ENCODE measurements at places on chromosomes 7 and 10.

DNA sequence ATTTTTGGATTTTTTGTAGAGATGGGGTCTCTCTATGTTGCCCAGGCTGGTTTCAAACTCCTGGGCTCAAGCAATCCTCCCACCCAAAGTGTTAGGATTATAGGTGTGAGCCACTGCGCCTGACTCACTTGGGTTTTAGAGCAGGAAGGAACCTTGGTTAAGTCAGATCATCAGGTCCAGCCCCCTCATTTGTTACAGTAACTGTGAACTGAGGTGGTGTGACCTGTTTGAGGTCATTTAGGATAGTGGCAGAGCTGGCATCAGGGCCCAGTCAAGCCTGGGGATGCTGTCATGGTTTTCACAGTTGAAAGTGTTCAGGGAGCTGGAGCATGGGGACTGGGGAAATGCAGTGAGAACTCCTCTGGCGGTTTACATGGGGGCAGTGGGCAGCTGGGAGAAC, 159.6 kb downstream of the TAX1BP1 start:
- DNase-seq: peak; percentile 30

GRCh38 chr7:46900312-46901263, 681.3 kb downstream of the TNS3 start:
- no peak for DNase-seq

DNA sequence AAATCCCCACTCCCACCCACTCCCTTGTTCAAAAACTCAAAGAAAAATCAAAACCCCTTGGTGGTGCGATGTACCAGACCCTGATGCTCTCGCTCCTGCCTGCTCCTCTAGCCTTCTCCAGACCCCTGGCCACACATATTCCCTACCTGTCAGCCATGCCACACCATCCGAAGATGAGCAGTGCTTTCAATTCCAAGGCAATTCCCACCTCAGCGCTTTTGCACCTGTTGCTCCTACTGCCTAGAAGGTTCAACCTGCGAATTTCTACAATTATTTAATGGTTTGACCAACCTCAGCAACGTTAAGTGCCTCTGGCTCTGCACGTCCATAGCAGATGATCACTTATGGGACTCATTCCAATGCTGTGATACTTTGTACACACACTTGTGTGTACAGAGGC, 11.1 kb downstream of the SLC16A12 start:
- DNase-seq: no peak

DNA sequence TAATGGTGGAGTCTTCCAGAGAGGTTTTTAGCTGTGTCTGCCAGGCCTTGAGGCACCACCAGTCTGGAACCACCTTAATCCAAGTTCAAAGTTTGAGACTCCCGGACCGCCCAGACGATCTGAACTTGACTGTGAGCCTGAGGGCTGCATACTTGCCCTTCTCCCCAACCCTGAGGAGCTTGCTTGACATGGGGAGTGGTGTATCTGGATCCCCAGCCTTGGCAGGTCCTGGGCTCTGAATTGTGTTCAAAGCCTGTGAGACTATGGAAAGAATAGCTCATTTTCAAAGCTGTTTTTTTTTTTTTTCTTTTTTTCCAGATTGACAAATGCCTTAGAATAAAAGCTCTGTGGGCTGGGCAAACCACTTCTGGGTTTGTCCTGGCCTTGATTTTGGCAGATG, 22.3 kb upstream of the CAMK1D start:
- no peak for DNase-seq

GRCh38 chr7:92615861-92616260, 25.7 kb upstream of the FAM133B start:
- DNase-seq: no peak

GRCh38 chr7:55435466-55435865, 70.3 kb downstream of the LANCL2 start:
- DNase-seq: no peak

DNA sequence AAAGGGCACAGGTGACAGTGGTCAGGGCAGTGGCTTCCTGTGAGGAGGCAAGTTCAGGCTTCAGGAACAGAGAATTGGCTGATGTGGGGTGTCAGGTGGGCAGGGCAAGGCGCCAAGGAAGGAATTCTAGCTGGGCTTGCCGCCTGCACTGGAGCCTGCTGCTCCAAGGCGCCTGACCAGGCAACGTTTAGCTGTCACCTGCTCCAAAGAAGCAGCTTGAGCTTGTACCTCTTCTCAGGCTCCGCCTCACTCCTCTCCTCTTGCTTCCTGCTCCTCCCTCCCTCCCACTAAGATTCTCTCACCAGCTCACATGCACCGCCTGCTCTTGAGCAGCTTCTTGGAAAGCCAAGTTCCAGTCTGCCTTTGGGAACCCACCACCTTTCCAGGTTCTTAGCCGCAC, 187.4 kb upstream of the GRB10 start:
- DNase-seq: no peak

- no peak for DNase-seq
Measured at GRCh38 chr7:65554-65953, 126.8 kb upstream of the FAM20C start.

DNA sequence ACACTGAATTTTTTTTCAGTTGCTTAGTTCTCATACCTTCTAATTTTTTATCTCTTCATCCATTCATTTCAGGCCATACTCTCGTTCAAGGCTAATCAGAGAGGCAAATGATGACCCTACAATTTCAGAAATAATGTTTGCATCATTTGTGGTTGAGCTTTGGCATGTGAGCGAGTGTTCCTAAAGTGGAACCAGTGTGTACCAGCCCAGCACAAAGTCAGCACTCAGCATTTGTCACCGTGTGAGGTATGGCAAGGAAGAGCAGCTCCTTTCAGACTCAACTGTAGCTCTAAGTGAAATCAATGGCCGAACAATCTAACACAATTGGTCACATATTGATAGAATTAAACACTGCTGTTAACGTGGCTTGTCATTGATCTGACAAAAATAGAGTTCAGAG, 154.6 kb downstream of the POU6F2 start:
- no peak for DNase-seq

DNA sequence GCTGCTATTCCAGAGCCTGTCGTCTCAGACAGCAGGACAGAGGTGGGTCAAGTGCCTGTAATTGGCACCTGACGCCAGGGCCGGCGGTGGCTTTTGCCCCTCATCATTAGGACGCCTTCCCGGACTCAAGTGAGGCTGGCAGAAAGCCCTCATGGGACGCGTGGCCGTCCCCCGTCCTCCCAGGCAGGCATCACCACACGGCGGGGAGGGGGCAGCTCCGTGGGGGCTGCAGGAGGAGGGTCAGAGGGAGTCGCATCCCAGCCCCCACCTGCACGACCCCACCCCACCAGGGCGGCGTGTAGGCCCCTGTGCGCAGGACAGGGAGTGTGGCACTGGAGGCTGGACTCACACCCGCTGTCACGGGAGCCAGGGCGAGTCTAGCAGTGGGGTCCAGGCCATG, 16.3 kb downstream of the CFAP46 start:
- no peak for DNase-seq

GRCh38 chr7:34396437-34397064, 261.5 kb upstream of the NPSR1 start:
- DNase-seq: no peak

DNA sequence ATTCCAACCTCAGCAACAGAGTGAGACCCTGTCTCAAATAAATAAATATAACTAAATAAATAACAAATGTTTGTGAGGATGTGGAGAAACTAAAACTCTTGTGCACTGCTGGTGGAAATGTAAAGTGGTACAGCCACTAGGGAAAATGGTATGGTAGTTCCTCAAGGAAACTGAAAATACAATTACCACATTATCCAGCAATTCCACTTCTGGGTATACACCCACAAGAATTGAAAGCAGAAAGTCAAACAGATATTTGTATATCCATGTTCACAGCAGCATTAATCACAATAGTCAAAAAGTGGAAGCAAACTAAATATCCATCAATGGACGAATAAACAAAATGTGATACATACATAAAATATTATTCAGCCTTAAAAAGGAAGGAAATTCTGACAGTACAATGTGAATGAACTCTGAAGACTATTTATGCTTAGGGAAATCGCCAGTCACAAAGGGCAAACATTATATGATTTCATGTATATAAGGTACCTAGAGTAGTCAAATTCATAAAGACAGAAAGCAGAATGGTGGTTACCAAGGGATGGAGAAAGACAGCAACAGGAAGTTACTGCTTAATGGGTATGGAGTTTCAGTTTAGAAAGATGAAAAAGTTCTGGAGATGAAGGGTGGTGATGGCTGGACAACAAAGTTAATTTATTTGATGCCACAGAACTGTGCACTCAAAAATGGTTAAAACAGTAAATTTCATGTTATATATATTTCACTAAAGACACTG, 9.8 kb downstream of the ARHGAP12 start:
- no peak for DNase-seq

DNA sequence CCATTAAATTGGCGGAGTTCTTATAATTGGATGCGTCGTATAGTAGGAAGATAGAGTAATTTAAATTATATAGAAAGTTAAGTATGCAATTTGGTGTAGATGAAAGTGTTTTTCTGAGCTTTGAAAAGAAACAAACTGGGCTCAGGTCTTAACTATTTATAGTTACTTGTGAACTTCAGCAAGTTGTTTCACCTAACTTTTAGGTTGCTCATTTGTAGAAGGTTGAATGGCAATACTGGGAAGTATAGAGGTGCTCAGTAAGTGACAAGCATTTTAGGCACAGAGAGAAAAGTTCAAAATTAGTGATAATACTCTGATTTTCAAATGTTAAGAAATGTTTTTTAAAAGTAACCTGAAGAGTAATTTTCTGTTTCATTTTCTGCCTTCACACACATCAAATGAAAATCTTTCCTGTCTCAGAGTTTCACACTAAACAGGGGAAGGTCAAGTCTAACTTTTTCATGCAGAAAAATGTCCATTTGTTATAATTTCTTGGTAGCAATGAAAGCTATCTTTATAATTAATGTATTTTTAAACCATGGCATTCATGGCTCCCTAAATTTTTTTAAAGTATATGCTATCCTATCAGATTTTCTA, 146.5 kb downstream of the PHF14 start:
- DNase-seq: no peak

DNA sequence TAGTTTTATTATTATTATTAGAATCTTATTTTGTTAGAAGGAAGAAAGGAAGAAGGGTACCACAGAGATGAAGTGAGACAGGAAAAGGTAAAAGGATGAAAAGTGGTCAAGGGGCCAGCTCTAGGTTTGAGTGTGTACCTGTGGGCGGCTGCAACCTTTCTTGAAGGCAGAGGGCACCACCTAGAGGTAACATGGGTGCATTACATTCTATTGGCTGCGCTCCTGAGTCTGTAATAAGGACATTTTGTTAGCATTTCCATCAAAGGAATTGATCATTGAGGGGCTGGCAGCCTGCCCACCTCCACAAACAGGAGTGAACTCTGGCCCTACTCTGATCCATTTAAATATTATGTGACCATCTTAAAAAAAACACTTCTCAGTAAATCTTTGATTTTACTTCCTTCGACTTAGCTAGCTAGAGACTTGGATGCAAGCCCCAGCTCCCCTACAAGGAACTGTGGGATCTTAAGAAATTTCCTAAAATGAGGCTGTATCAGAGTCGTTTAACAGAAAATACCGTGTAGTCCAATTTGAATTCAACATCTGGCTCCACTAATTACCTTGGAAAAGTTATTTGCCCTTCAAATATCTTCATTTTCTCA, 610.4 kb downstream of the IPMK start:
- peak; percentile 61 for DNase-seq

- no peak for DNase-seq
Measured at GRCh38 chr7:79180533-79180932, 272.9 kb downstream of the MAGI2 start.

- no peak for DNase-seq
Measured at GRCh38 chr10:114442091-114442630, 37.9 kb upstream of the AFAP1L2 start.

GRCh38 chr10:82505009-82505408, 630.0 kb downstream of the NRG3 start:
- no peak for DNase-seq

DNA sequence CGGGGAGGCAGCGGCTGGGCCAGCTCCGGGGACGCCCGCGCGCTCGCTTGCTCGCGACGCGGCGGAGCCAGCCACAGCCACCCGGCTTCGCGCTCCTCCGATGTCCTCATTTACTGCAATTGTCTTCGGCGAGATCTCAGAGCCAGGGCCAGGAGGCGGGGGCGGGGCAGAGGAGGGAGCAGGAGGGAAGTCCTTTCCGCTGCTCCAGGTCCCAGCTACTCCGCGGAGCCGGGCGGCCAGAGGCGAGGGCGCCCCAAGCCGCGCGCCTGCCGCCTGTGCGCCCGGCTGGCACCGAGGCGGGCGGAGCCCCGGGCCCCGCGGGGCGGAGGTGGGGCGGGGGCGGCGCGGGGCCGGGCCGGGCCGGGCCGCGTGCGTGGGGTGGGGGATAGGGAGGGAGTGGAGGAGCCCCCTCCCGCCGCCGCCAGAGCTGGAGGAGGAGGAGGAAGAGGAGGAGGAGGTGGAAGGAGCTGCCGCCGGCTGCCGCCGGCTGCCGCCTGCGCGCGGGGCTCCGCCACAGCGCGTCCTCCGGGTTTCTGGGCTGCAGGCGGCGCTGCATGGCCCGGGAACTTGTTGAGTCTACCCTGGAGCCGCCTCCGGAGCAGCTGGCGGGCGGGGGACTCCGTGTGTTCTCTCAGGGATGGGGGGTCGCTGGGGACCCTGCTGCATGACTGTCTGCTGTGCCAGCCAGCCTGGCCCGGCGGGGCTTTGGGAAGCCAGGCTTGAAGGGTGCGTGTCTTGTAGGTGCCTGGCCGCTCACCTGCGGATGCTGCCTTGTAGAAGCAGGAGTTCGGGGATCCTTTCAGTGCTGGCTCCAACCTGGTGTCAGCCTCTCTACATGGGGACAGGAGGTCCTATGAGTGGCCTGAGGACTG, at the start of gene INSYN2A:
INSYN2A (minus strand) TSS at position 310 of the 872 bp plus-strand sequence. CDS start 20,196 bp downstream, outside the sequence.
- peak; percentile 35 for DNase-seq

GRCh38 chr7:25311346-25311745, 83.1 kb upstream of the NPVF start:
- DNase-seq: no peak

DNA sequence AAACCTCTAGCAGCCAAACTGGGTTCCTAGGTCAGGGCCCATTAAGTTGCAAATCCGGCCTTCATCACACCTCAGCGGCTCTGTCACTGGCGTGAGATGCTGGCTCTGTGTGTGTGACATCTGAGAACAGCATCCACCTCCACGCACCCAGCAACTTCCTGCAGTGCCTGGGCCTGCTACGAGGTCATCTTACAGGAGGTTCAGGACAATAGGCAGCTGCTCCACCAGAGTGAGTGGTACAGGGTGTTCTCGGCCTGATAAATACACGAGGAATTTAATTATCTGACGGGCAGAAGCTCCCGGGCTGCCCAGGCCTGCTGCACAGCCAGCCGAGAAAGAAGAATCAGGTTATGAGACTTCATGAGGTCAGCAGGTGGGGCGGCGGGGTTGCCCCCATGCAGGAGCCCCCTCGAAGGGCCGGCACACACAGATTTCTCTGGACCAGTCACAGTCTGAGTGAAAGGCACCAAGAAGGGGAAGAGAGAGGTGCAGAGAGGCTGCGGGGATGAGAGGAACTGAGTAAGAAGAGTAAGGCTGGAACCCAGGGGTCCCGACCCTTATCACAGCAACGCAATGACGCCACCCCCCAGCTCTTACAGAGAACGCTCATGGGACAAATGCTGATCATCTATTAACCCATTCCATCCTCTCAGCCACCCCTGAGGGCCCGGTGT, 49.3 kb downstream of the CALML3 start:
- no peak for DNase-seq

GRCh38 chr7:81725003-81725811, 44.6 kb downstream of the HGF start:
- no peak for DNase-seq

Data from suppressor macrophage (primary cell).